ENCODE measurements at places on chromosomes 16 and 17.

GRCh38 chr17:2937331-2938003, 125.9 kb downstream of the OR1D5 start:
- peak; percentile 59 for ATAC-seq

- no peak for ATAC-seq
Measured at GRCh38 chr17:62601471-62601870, 26.0 kb upstream of the MRC2 start.

GRCh38 chr17:7667656-7668406, 17.1 kb downstream of the ATP1B2 start:
- ATAC-seq, result peak; percentile 90

DNA sequence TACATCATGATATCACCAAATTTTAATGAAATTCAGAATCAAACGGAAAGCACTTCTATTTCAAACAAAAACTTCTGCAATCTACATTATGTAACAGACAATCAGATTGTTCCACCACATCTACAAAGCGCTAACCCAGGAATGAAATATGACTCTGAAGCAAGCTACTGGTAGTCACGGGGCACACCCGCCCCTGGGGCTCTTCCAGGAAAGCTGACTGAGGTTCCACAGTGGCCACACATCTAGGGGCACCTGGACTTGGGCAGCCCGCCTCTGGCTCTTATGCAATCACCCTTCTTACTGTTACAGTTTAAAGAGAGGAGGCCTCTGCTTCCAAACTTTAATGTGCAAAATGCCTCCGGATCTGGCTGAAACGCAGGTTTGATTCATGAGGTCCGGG, 27.5 kb downstream of the ZCCHC14 start:
- peak; percentile 77 for ATAC-seq

Data from motor neuron (in vitro differentiated cells).